ENCODE measurements at places on chromosomes 3 and 15. TPM values are rescaled to one million over a fixed set of nuclear protein-coding genes. Genes with fewer than 3 reads are reported as not detected.

GRCh38 chr15:92693691-92694331, 38.2 kb upstream of the FAM174B start:
- no peak overlapping the region for H3K4me3 ChIP-seq
- no peak for DNase-seq
- peaks cover 12% of the 10 kb centered on the region for H3K36me3 ChIP-seq
- no peaks in the 10 kb centered on the region for H3K27me3 ChIP-seq
- peaks cover 6% of the 10 kb centered on the region for H3K4me1 ChIP-seq

DNA sequence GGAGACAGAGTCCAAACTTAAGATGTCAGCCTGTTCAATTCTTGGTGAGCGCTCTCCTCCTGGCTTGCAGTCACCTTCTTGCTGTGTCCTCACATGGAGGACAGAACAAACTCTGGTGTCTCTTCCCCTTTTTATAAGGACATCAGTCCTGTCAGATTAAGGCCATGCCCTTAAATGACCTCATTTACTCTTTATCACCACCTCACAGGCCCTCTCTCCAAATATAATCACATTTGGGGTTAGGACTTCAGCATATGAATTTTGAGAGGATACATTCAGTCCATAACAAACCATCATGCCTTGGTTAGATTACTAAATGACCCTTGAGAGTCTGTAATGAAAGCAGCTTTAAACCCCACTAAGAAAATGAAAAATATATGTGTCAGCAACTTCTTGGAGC, 175.2 kb downstream of the TAFA4 start:
- no peak for DNase-seq
- H3K27ac ChIP-seq = no peak overlapping the region
- H3K36me3 ChIP-seq = no peaks in the 10 kb centered on the region
- H3K4me3 ChIP-seq = no peak overlapping the region
- H3K4me1 ChIP-seq = no peaks in the 10 kb centered on the region

CPN2 gene
- not detected for total RNA-seq

IL12A gene
- not detected for total RNA-seq

- DNase-seq = no peak
- H3K4me1 ChIP-seq = no peaks in the 10 kb centered on the region
- no peaks in the 10 kb centered on the region for H3K27me3 ChIP-seq
- H3K4me3 ChIP-seq = no peak overlapping the region
These were observed 6.5 kb downstream of the OR5K4 start for GRCh38 chr3:98359993-98360675.

GRCh38 chr3:171348121-171348520, 112.1 kb downstream of the TNIK start:
- DNase-seq = no peak
- no peaks in the 10 kb centered on the region for H3K36me3 ChIP-seq
- no peak overlapping the region for H3K27ac ChIP-seq
- no peaks in the 10 kb centered on the region for H3K27me3 ChIP-seq
- no peak overlapping the region for H3K4me3 ChIP-seq

- H3K27ac ChIP-seq = peak overlapping the region; percentile 95
- no peaks in the 10 kb centered on the region for H3K36me3 ChIP-seq
- DNase-seq = peak; percentile 94
These were observed 8.4 kb upstream of the GNAI2 start for GRCh38 chr3:50227390-50228183.

SLITRK3 gene
- 0.81 TPM for total RNA-seq

SPSB4 gene
- 12.9 TPM for total RNA-seq

GRCh38 chr3:107068980-107069379, 308.3 kb upstream of the CCDC54 start:
- H3K4me3 ChIP-seq = no peak overlapping the region
- H3K4me1 ChIP-seq = peaks cover 21% of the 10 kb centered on the region
- peaks cover 3% of the 10 kb centered on the region for H3K36me3 ChIP-seq
- no peaks in the 10 kb centered on the region for H3K27me3 ChIP-seq

GRCh38 chr3:149489060-149489690, 14.7 kb downstream of the TM4SF4 start:
- no peak overlapping the region for H3K27ac ChIP-seq
- H3K27me3 ChIP-seq = peaks cover 3% of the 10 kb centered on the region
- H3K36me3 ChIP-seq = peaks cover 1% of the 10 kb centered on the region
- H3K4me1 ChIP-seq = peaks cover 19% of the 10 kb centered on the region
- DNase-seq = no peak

TMEM45A gene
- total RNA-seq = 25.7 TPM

DNA sequence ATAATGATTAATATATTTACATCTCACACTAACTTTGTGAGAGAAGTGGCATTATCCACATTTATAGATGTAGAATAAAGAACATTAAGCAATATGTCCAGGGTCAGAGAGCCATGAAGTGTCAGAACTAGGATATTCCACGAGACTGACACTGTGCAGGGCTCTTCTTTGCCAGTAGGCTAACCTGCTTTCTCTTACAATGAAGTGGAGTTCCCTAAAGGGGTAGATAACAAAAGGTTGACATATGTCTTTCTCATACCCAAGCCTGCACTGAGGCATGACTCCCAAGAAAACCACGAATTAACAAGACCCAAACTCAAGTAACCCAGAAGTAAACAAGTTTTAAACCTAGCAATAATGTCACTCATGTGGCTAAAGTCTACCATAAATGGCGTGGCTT, 191.5 kb upstream of the SLC2A2 start:
- no peaks in the 10 kb centered on the region for H3K36me3 ChIP-seq
- no peaks in the 10 kb centered on the region for H3K4me1 ChIP-seq
- H3K4me3 ChIP-seq = no peak overlapping the region
- no peak overlapping the region for H3K27ac ChIP-seq
- no peaks in the 10 kb centered on the region for H3K27me3 ChIP-seq
- no peak for DNase-seq

GRCh38 chr15:74835312-74835823, 7.6 kb downstream of the ULK3 start:
- H3K27ac ChIP-seq = no peak overlapping the region
- H3K36me3 ChIP-seq = no peaks in the 10 kb centered on the region
- H3K27me3 ChIP-seq = peaks cover 9% of the 10 kb centered on the region
- peak; percentile 68 for DNase-seq

DNA sequence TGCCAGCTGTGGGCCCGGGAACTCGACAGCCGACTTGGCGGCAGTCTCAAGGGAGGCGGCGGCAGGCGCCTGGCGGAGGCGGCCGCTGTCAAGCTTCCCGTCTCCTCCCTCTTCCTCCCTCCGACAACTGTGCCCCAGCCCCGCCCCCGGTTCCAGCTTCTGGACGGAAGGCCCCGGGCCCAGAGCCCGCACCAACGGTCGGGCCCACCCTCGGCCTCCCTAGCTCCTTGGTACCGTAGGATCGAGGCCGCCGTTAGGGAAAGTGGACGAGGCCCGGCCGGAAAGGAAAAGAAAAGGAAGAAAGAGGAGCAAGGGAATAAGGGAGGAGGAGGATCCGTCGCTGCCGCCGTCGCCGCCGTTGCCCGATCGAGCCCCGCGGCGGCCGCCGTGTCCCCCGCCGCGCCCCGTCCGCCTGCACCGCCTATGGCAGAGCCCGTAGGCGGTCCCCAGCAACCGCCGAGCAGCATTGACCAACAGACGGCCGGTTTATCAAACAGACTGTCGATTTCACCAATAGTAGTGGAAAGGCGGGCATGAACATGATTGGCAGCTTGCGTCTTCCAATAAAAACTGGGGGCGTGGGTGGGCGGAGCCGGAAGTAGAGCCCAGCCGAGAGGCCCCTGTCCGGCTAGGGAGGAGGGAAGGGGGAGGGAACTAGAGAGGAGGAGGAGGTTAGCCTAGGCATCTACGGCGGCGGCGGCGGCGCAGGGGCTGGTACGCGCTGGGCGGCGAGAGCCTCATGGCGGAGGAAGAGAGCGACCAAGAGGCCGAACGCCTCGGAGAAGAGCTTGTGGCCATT, at the start of the genes CGGBP1 and ZNF654:
Gene CGGBP1 (minus strand): TSS at position 425 of the 799 bp plus-strand sequence. CDS start 3,029 bp downstream, outside the sequence.
Gene ZNF654 (plus strand): TSS at position 675 of the 799 bp plus-strand sequence. CDS start 65 bp downstream, at position 740.
- H3K4me3 ChIP-seq = peak within 1 kb of the TSS; percentile 94
- H3K36me3 ChIP-seq = peaks cover 14% of the 10 kb centered on the region
- peaks cover 42% of the 10 kb centered on the region for H3K4me1 ChIP-seq
- peak within 1 kb of the TSS; percentile 99 for H3K27ac ChIP-seq
- H3K27me3 ChIP-seq = no peaks in the 10 kb centered on the region

- peak overlapping the region; percentile 89 for H3K27ac ChIP-seq
- peaks cover 8% of the 10 kb centered on the region for H3K36me3 ChIP-seq
- no peaks in the 10 kb centered on the region for H3K27me3 ChIP-seq
- peaks cover 24% of the 10 kb centered on the region for H3K4me1 ChIP-seq
- H3K4me3 ChIP-seq = no peak overlapping the region
These were observed 50.1 kb downstream of the TMOD3 start for GRCh38 chr15:51879555-51879954.

DNA sequence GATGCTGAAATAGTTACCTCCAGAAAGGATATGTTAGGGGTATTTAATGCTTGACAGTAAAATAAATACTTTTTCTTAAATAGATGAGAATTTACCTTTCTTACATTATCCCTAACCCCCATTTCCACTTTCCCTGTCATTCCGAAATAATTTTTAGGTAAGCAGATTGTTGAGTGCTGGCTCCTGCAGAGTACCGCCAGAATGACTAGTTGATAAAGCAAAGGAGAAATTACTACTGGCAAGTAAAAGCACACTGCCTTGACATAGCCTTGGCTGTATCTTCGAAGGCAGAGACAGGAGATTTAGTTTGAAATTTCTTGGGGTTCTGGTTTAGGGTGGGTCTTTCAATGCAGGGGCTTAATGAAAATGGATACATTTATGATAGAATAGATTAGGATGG, 40.8 kb downstream of the LRRC49 start:
- DNase-seq = no peak
- H3K4me3 ChIP-seq = no peak overlapping the region
- H3K36me3 ChIP-seq = peaks cover 13% of the 10 kb centered on the region
- H3K27me3 ChIP-seq = no peaks in the 10 kb centered on the region
- H3K4me1 ChIP-seq = peaks cover 17% of the 10 kb centered on the region
- H3K27ac ChIP-seq = no peak overlapping the region

- H3K36me3 ChIP-seq = no peaks in the 10 kb centered on the region
- H3K27me3 ChIP-seq = no peaks in the 10 kb centered on the region
- peaks cover 31% of the 10 kb centered on the region for H3K4me1 ChIP-seq
- H3K4me3 ChIP-seq = no peak overlapping the region
- no peak overlapping the region for H3K27ac ChIP-seq
- DNase-seq = no peak
These were observed 21.4 kb downstream of the ACKR2 start for GRCh38 chr3:42830437-42831320.

GRCh38 chr3:182789371-182789770, 3.9 kb upstream of the ATP11B start:
- peaks cover 15% of the 10 kb centered on the region for H3K27me3 ChIP-seq
- no peak for DNase-seq
- H3K27ac ChIP-seq = no peak overlapping the region
- no peak overlapping the region for H3K4me3 ChIP-seq

GRCh38 chr3:25663869-25664811, 567 bp downstream of the TOP2B start:
- no peaks in the 10 kb centered on the region for H3K27me3 ChIP-seq
- H3K4me3 ChIP-seq = peak overlapping the region; percentile 97
- peaks cover 49% of the 10 kb centered on the region for H3K4me1 ChIP-seq
- peak; percentile 71 for DNase-seq

GRCh38 chr15:39595338-39596221, 14.7 kb downstream of the THBS1 start:
- H3K27ac ChIP-seq = no peak overlapping the region
- no peak for DNase-seq
- peaks cover 21% of the 10 kb centered on the region for H3K4me1 ChIP-seq
- no peak overlapping the region for H3K4me3 ChIP-seq

GRCh38 chr3:9762871-9763270, 6.9 kb downstream of the CAMK1 start:
- H3K36me3 ChIP-seq = peaks cover 29% of the 10 kb centered on the region
- no peak overlapping the region for H3K27ac ChIP-seq
- DNase-seq = no peak
- no peaks in the 10 kb centered on the region for H3K4me1 ChIP-seq

- H3K27ac ChIP-seq = no peak overlapping the region
- peaks cover 3% of the 10 kb centered on the region for H3K4me1 ChIP-seq
- no peaks in the 10 kb centered on the region for H3K27me3 ChIP-seq
- DNase-seq = no peak
- no peaks in the 10 kb centered on the region for H3K36me3 ChIP-seq
These were observed 239.8 kb upstream of the AGTR1 start for GRCh38 chr3:148457886-148458285.

DNA sequence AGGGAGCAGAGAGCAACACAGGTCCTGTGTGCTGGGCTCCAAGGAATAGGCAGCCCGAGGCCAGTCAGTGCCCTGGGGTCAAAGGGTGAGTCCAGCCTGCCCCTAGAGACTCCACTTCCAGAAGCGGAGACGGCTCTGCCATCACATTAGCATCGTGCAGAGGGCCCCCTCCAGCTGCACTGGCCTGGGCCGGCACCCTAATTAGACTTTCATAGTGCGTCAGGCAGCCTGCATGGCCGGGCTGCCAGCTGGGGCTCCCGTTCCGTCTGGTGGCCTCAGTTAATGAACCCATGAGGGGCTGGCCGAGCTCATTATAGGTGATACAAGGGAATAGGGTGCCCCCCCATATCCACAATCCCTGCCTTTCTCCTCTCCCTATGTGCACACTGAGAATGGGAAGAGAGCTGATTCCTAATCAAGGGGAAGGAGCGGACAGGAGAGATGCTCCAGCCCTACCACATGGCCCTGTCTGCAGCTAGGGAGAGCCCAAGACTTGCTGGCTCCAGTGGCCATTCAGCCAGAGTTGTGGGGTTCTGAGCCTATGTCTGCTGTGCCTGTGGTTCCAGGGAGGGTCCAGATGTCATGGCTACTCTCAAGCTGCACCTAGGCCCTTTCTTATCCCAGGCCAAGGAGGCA, 128.0 kb downstream of the SRGAP3 start:
- H3K4me1 ChIP-seq = peaks cover 17% of the 10 kb centered on the region
- no peak overlapping the region for H3K27ac ChIP-seq
- no peaks in the 10 kb centered on the region for H3K27me3 ChIP-seq

DNA sequence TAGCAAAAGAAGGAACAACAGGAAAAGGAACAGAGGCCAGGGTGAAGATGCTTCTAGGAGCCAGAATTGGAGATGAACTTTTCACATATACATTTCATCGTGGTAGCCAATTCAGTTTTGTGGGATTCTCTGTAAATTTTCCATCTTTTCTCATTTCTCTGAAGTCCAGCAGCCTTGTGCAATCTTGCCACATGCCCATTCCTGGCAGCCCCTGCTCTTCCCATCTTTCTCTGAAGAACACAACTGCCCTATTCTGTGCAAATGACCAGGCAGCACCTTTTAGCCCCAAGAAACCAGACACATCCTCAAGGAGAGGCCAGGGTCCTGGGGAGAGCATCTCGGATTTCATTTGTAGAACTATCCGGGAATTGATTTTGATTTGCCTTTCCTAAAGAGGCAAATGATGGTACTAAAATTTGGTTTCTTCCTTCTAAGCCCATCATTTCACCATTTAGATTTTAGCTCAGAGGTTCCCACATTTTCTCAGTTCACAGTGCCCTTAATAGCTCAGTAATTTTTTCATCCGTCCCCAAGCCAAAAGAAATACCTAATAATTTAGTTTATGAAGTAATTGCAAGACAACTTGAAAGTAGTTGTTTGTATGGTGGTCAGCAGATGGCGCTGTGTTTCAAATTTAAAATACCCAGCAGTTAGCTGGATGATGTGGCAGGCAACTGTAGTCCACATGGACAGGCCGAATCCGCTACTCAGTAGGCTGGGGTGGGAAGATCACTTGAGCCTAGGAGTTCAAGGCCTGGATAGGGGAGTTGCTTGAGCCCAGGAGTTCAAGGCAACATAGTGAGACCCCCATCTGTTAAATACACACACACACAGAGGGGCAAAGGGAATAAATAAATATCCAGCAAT, 61.3 kb upstream of the ACKR4 start:
- H3K4me3 ChIP-seq = no peak overlapping the region
- no peaks in the 10 kb centered on the region for H3K4me1 ChIP-seq
- H3K36me3 ChIP-seq = peaks cover 32% of the 10 kb centered on the region
- H3K27ac ChIP-seq = no peak overlapping the region
